CD4-positive, alpha-beta T cell treated with Interferon gamma for 1 hour (primary cell): ENCODE measurements at places on chromosomes 6 and 20.

DNA sequence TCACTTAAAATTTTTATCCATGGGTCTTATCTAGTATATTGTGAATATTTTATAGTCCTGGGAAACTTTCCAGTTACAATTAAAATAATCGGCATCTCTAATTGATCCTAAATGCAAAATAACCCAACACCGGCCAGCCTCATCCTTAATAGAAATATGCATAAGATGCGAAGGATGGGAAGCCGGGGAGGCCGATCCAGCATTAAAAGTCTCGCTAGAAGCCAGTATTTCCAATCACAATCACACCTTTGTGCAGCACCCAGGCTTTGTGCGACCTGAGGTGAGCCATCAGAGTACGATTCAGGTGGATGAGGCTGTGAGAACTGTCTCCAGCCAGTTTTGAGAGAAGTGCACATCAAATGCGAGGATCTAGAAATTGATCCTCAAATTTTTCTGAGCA, 65.4 kb downstream of the EZR start:
- no peak for DNase-seq

DNA sequence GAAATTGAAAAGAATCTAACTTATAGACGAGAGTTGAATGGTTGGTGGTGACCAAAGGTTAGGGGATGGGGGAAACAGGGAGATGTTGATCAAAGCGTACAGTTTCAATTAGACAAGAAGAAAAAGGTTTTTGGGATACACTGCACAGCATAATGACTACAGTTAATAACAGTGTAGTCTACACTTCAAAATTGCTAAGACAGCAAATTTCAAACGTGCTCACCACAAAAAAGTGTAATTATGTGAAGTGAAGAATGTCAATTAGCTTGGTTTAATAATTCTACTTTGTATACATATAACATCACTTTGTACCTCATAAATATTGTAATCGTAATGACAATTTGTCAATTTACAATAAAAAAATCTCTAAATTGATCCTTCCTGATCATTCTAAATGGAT, 267.5 kb downstream of the RNGTT start:
- no peak for DNase-seq

GRCh38 chr20:63751471-63752271, 12.1 kb downstream of the SLC2A4RG start:
- DNase-seq: no peak

- no peak for DNase-seq
Observed at GRCh38 chr6:168223150-168223549, 96.4 kb downstream of the DACT2 start.

DNA sequence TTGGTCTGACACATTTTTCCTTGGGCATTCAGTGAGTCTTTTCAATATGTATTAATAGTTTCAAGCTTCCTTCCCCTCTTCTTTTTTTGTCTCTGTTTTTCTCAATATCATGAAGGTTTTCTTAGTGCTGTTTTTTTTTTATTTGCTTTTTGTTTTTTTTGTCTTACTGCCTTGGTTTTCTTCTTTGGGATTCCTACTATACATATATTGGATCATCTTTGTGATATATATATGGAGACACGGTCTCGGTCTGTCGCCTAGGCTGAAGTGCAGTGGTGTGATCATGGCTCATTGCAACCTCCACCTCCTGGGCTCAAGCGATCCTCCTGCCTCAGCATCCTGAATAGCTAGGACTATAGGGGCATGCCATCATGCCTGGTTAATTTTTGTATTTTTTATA, 43.8 kb downstream of the NCOA3 start:
- no peak for DNase-seq

GRCh38 chr20:34573541-34574300, 15.2 kb downstream of the MAP1LC3A start:
- no peak for DNase-seq

- no peak for DNase-seq
Observed at GRCh38 chr6:91633374-91634111, 1046.7 kb upstream of the MAP3K7 start.

DNA sequence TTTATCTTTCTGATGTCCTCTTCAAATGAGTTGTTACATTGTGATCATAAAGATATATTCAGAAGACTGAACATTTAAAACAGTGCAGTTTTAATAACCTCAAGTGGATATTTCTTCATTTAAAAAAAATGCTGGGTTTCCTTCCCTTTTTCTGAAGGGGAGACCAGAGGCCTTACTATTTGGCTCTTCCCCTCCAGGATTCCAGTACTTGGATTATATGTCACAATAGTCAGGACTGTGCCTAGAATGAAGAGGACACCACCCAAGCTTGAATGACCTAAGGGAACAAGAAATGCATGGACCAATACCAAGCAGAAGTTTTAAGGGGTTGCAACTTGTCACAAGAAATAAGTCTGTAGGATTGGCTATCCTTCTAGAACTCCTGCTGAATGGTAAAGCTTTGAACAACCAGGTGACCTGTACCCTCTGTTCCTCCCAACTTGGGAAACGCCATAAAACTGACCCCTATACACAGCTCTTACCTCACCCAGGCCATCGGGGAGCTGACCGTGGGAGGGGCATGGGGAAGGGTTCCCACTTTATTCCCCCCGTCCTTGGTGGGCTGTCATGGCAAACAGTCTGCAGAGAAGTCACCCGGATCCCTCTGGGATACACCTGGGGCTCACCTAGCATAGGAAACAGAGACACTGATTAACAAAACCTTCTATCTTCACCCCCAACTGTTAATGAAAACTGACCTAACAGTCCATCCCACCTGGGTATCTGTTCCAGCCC, 2.0 kb downstream of the FRS3 start:
- no peak for DNase-seq

DNA sequence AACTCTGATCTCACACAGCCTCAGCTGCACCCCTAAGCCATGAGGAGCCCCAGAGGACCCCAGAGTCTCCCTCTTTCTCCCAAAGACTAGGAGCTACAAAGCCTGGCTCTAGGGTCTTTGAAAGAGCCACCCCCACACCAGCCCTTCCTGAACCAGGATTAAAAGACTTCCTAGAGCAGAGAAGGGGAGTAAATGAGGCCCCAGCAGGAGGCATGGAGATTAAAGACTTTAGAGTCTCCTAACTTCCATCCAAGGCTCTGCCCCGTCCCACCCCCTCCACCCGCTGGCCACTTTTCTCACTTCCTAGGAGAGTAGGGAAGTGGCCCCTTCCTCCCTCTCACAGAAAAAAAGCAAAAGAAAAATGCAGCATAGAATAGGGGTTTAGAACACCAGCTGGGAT, 1.7 kb downstream of the PREX1 start:
- no peak for DNase-seq

DNA sequence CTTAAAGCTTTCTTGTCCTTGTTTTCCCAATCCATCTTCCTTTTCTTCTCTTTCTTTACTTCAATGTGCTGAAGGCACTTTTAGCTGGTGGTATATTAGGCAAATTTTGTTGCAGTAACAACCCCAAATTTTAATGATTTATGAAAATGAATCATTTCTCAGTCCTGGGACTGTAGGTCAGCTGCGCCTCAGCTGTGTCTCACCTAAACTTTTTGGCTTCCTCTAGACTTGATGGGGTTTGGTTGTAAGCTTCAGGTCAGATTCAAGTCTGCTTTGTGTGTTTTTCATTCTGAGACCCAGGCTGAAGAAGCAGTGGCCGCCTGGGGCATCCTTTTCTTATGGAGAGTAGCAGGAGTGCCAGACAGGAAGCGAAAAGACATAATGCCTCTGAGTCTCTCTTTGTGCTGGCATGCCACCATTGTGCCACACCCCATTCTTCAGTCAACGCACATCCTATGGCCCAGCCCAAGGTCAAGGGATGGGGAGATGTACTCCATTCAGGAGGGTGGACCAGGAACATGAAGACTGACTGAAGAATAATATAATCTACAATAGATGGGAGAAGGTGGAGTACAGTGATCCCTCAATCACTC, 28.9 kb upstream of the CD83 start:
- DNase-seq: no peak

DNA sequence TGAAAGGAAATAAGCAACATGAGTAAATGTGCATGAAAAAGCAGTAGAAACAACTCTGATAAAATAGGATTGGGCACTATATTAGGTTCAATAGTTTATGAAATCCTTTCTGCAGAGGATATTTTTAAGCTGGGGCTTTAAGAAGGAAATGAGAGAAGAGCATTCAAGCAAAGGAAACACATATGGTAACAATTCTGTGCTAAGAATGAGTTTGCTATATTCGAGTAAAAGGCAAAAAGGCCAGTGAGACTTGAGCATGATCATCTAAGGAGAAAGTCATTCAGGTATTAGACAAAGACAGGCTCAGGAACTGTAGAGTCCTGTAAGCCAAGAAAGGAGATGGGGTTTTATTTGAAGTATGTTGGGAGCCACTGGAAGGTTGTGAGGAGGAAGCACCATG, 387.1 kb upstream of the FLRT3 start:
- DNase-seq: no peak

DNA sequence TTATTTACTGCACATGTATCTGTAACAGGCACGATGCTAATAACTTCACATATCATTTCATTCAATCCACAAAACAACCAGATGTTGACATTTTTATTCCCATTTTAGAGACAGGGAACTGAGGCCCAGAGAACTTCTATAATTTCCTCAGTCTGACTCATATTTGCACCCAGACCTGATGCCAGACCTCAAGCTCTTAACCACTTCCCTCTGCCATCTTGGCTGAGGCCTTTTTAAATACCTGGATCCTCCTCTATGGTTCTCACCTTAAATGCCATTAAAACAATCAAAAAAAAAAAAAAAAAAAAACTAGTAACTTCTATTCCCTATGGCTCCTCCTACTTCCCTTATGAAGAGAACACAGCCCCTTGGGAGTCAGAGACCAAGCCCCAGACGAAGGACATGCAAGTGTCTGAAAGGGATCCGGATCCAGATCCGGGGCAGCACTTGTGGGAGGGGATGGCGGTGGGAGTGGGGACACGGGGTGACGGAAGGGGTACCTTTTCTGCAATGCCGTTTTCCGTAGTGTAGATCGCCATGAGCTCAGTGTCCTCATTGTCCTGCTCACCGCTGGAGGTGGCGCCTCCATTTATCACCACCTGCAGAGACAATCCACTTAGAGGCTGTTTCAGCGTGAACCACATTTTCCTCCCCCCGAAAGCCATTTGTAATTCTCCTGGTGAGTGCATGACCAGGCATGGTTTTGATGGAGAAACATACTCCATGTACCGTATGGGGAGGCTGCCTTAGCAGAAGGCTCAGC, 88.7 kb downstream of the SLC23A2 start:
- DNase-seq: no peak

GRCh38 chr6:116783852-116784251, 18.3 kb upstream of the FAM162B start:
- no peak for DNase-seq

DNA sequence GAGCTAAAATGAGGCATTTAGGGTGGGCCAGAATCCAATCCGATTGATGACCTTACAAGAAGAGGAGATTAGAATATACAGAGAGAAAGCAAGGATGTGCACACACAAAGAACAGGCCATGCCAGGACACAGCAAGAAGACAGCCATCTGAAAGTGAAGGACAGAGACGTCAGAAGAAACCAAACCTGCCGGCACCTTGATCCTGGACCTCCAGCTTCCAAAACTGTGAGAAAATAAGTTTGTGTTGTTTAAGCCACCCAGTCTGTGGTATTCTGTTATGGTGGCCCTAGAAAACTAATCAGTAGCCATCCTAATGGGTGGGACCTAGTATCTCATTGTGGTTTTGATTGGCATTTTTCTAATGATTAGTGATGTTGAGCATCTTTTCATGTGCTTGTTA, 39.7 kb upstream of the ME1 start:
- DNase-seq: no peak

- no peak for DNase-seq
Observed at GRCh38 chr6:73050706-73051105, 174.6 kb downstream of the KHDC1L start.

GRCh38 chr6:143967706-143968376, 40.2 kb downstream of the PLAGL1 start:
- no peak for DNase-seq

DNA sequence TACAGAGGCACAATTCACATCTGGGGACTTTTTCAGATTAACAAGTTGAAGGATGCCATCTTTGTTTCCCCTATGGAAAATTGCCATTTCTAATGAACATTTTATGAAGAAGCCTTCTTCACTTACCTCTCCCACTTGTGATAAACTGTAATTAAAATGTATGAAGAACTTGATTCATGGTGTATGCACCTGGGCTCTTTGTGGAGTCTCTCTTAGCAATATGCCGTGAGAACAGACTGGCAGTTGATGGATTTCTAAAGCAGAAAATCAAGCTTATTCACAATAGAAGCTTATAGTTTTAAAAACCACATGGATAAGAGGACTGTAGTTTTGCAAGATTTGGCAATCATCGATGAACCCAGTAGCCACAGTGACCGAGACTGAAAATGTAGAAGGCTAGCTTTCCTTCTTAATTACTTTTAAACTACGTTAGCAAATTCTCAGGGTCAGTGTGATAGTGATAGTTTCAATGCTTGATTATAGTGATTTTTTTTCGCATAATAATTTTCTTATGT, 270.6 kb downstream of the PRL start:
- DNase-seq: no peak

DNA sequence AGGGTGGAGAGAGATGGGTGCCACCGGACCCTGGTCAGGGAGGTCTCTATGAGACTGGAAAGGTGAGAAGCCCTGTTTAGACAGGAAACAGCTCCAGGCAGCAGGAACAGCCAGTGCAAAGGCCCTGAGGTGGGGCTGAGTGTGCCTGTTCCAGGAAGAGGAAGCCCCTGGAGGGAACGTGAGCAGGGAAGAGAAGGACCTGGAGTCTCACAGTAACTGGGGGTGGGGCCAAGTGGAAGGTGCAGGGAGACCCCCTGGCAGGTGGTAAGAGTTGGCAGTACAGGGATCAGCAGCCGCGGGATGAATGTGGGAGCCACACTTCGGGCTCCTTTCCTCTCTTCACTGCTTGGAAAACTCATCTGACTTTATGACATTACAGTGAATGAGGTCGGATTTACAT, 43.8 kb upstream of the CST5 start:
- DNase-seq: no peak

GRCh38 chr6:2964793-2965505, 6.4 kb downstream of the SERPINB6 start:
- DNase-seq: no peak

DNA sequence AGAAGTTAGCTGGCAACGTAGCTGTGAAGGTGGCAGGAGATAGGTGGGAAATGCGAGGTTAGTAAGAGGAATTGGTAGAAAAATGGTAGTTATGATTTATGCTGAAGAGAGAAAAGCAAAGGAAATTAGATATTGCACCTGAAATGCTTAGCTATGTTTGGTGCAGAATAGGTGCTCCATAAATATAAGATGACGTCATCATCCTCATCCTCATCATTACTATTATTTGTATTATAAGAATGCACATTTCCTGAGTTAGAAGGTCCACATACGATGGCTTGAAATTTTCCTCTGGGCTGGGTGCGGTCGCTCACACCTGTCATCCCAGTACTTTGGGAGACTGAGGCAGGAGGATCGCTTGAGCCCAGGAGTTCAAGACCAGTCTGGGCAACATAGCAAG, 39.5 kb upstream of the ANGPT4 start:
- no peak for DNase-seq

DNA sequence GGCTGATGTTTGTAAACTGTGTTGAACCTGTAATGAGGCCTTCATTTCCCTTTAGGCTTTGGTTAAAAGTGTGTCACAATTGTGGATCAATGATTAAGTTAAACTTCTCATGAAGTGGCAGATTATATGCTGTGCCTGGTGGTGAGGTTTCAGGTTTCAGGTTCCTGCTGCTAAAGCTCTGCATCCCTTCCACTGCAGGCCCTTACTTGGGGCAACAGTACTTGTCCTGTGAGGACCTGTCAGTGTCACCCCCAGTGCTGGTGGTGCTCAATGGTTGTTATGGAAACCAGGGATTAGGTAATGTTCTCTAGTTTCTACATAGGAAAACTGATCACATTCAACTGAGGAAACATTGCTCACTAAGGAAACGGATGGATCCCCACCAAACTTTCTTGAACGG, 18.5 kb downstream of the RPP21 start:
- no peak for DNase-seq

GRCh38 chr6:106629859-106630163, 433 bp downstream of the QRSL1 start:
- no peak for DNase-seq
